ENCODE measurements at places on chromosomes 16 and 17. TPM values are rescaled to one million over a fixed set of nuclear protein-coding genes. Genes with fewer than 3 reads are reported as not detected.

The ABCA6 gene
- total RNA-seq, result 127 TPM

The TERB1 gene
- 0.13 TPM for total RNA-seq

The CALB2 gene
- not detected for total RNA-seq

The LRRC36 gene
- not detected for total RNA-seq

The FAM171A2 gene
- 0.79 TPM for total RNA-seq

The CACNB1 gene
- 6.2 TPM for total RNA-seq

The ZNF423 gene
- 5.9 TPM for total RNA-seq

The SCGB1C2 gene
- not detected for total RNA-seq

The TBC1D28 gene
- total RNA-seq, result not detected

The CX3CL1 gene
- 7.7 TPM for total RNA-seq

The GSDMA gene
- not detected for total RNA-seq

The HIGD1B gene
- not detected for total RNA-seq

The GP1BA gene
- not detected for total RNA-seq

The PLA2G10 gene
- not detected for total RNA-seq

The PRSS8 gene
- total RNA-seq, result not detected

The NSF gene
- 46.8 TPM for total RNA-seq

The CHTF18 gene
- total RNA-seq, result 6.7 TPM

The CYBA gene
- total RNA-seq, result 449 TPM

The KRT27 gene
- total RNA-seq, result not detected

The BAIAP3 gene
- 0.92 TPM for total RNA-seq

The ATP6V0A1 gene
- 90.8 TPM for total RNA-seq

The KRT24 gene
- total RNA-seq, result not detected

The NCBP3 gene
- total RNA-seq, result 18.5 TPM

The SMIM5 gene
- total RNA-seq, result not detected

The TVP23A gene
- total RNA-seq, result 0.19 TPM

The CYGB gene
- 7.7 TPM for total RNA-seq

The PTGES3L gene
- not detected for total RNA-seq

The PRAC1 gene
- total RNA-seq, result not detected

The TBC1D16 gene
- total RNA-seq, result 25.4 TPM

The HDAC5 gene
- total RNA-seq, result 88.3 TPM

The YBX2 gene
- total RNA-seq, result not detected

The G6PC1 gene
- not detected for total RNA-seq

The KLHL10 gene
- not detected for total RNA-seq

The KRT25 gene
- not detected for total RNA-seq

The HAS3 gene
- total RNA-seq, result 0.66 TPM

The KRT9 gene
- not detected for total RNA-seq

The TNFRSF17 gene
- not detected for total RNA-seq

The TPSD1 gene
- not detected for total RNA-seq

The OTOA gene
- 0.13 TPM for total RNA-seq

The SMIM36 gene
- not detected for total RNA-seq

The CTRB2 gene
- total RNA-seq, result not detected

The HP gene
- not detected for total RNA-seq

The ITGAL gene
- under 0.01 TPM for total RNA-seq

The CARD14 gene
- total RNA-seq, result not detected

The ORC6 gene
- total RNA-seq, result 10.8 TPM

The NLRC3 gene
- total RNA-seq, result 0.06 TPM

The CCL16 gene
- not detected for total RNA-seq

The C17orf67 gene
- total RNA-seq, result 0.53 TPM

The KRTAP2-3 gene
- not detected for total RNA-seq

The PRR35 gene
- total RNA-seq, result not detected

The CACNG5 gene
- total RNA-seq, result not detected

The TANC2 gene
- 7.6 TPM for total RNA-seq

The KRTAP9-8 gene
- not detected for total RNA-seq

The ITFG1 gene
- total RNA-seq, result 91.7 TPM
